ENCODE measurements at places on chromosomes 13 and 19.

- DNase-seq: no peak
- H3K36me3 ChIP-seq: no peaks in the 10 kb centered on the region
- H3K27me3 ChIP-seq: no peaks in the 10 kb centered on the region
- H3K4me3 ChIP-seq: peak overlapping the region; percentile 49
- H3K27ac ChIP-seq: peak overlapping the region; percentile 67
Observed at GRCh38 chr19:17751912-17752273, 616 bp downstream of the FCHO1 start.

GRCh38 chr13:73970421-73971055 is 163.7 kb downstream of the KLF12 start:
- no peak for DNase-seq
- H3K4me3 ChIP-seq: no peak overlapping the region
- H3K4me1 ChIP-seq: no peaks in the 10 kb centered on the region

- no peaks in the 10 kb centered on the region for H3K27me3 ChIP-seq
- H3K4me1 ChIP-seq: peaks cover 6% of the 10 kb centered on the region
- no peak overlapping the region for H3K4me3 ChIP-seq
- DNase-seq: no peak
Observed at GRCh38 chr13:26310470-26310869, 56.5 kb downstream of the CDK8 start.

GRCh38 chr13:39451301-39451700 is 151.7 kb downstream of the LHFPL6 start:
- H3K27me3 ChIP-seq: no peaks in the 10 kb centered on the region
- H3K4me1 ChIP-seq: peaks cover 37% of the 10 kb centered on the region
- H3K4me3 ChIP-seq: no peak overlapping the region
- H3K27ac ChIP-seq: no peak overlapping the region
